NCI-H187 treated with DMSO at 0.1 percent for 48 hours (cell line): ENCODE measurements at places on chromosomes 7 and 10.

- DNase-seq, result no peak
Measured at GRCh38 chr7:128890306-128891109, 20.0 kb downstream of the KCP start.

GRCh38 chr10:64506963-64507362 lies 985.8 kb downstream of the REEP3 start:
- DNase-seq, result no peak

- DNase-seq, result no peak
Measured at GRCh38 chr10:104767745-104768144, 126.7 kb downstream of the SORCS3 start.

DNA sequence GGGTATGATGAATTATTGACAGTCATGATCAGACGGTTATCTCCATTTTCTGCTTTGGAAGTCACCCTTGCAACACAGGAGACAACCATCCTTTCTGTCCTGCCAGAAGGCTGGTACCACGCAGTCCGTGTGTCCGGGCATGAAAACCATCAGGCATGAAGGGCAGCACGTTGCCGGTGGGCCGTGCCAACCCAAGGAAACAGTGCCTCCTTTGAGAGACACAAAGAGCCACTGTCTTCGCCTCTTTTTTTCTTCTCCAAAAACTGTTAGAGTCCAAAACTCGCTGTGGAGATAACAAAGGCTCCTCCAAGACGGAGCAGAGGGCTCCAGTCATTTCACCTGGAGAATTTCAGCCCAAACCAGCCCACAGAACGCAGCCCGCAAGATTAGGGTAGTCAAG lies 60.4 kb upstream of the ARHGAP21 start:
- DNase-seq, result no peak

DNA sequence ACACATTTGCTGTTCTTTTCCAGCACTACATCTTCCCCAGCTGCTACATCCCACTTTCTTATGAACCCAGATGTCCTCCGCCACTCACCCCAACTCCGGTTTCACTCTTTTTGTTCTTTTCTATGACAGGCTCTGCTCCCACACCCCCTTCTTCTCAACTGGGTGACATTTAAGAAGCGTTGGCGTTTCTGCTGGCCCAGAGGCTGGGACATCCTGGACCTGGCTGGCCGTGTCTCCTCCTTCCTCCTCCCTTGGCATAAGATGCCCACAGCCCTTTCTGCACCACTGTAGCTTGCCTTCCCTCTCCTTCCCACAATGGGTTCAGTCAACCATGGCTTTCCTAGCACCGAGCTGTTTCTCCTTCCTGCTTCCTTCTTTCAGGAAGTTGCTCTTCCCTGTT lies 9.4 kb upstream of the CALML5 start:
- DNase-seq, result no peak

DNA sequence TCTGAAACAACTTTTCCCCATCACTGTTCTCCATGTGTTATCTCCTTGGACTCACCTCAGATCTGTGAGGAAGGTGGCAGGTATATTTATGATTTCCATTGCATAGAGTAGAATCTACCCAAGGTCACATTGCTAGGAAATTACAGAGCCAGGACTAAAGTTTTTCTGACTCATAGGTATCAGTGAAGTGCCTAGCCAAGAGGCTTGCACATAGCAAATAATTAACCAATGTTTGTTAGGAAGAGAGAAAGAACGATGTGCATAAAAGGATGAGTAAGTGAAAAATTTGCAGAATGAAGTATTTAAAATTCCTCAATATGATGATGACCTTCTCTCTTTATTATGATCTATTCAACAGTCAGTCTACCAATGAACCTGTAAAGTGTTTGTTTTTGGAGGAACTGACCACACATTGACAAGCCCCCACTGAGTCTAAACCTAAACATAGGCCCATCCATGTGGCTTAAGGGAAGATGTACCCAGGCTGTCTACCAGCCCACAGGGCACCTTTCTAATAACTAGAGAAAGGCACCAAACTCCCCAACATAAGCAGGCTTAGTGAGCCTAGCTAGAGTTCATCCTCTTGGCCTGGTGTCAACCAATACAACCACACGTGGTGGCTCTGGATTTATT lies 252.9 kb upstream of the ZMIZ1 start:
- no peak for DNase-seq

DNA sequence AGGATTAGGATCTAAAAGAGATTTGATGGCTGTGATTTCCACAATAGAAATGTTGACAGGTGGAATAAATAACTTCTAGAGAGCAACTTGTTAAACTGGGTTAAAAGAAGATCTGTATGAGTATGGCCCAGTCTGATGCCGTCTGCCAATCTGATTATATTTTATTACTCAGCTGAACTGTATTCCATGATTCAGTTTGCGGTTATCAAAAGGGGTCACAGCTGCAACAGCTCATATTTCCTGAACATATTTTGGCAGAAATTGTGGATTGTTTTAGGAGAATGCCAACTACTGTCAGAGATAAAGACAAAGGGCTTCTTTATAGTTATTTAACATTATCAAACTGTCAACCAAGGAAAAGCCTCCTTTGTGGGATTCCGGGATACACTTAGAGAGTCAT lies 244.8 kb upstream of the MINDY3 start:
- no peak for DNase-seq

DNA sequence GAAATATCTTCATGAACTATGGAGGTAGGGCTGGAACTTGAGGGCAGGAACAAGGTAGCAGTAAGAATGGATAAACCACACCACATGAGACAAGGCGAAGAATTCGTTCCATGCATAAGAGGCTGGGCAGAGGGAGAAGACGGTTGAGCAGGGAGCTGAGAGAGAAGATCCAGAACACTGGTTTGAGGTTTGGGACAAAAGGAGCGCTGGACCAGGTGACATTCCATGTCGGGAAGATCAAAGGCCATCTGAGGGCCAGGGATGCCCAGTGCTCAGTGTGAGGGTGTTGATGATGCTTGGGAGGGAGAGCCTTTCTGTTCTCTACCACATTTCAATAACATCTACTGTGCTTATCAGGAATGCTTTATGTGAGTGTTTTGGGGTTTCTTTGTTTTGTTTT lies 52.8 kb downstream of the WIPF3 start:
- no peak for DNase-seq

DNA sequence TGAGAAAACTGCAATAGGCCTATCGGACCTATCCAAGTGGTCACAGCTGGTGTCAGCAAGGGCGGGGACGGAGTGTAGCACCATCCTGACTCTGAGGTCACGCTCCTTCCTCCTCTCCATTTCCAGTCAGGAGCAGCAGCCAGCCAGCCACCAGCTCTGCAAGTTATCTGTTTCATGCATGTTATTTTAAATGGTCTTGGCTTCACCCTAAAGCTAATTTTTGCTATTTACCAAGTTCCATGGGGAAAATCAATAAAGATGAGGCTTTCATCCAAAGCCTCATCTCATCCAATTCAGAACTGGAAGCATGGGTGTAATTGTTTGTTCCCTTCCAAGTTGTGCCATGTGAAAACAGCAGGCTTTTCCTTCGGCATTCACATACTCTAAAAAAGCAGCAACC lies 49.3 kb downstream of the ICA1 start:
- DNase-seq, result no peak

DNA sequence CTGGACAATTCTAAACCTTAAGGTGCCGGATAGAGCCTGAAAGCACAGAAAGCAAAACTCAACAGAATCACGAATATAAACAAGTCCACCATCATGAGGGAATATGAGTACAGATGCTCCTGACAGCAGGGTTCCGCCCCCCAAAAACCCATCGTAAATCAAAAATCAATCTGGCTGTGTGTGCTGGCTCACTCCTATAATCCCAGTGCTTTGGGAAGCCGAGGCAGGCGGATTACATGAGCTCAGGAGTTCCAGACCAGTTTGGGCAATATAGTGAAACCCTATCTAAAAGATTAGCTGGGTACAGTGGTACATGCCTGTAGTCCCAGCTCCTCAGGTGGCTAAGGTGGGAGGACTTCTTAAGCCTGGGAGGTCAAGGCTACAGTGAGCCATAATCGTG lies 12.2 kb downstream of the BUD31 start:
- no peak for DNase-seq

GRCh38 chr7:154976844-154977243 lies 26.1 kb downstream of the PAXIP1 start:
- DNase-seq, result no peak

- no peak for DNase-seq
Measured at GRCh38 chr10:3978174-3978573, 193.2 kb upstream of the KLF6 start.

DNA sequence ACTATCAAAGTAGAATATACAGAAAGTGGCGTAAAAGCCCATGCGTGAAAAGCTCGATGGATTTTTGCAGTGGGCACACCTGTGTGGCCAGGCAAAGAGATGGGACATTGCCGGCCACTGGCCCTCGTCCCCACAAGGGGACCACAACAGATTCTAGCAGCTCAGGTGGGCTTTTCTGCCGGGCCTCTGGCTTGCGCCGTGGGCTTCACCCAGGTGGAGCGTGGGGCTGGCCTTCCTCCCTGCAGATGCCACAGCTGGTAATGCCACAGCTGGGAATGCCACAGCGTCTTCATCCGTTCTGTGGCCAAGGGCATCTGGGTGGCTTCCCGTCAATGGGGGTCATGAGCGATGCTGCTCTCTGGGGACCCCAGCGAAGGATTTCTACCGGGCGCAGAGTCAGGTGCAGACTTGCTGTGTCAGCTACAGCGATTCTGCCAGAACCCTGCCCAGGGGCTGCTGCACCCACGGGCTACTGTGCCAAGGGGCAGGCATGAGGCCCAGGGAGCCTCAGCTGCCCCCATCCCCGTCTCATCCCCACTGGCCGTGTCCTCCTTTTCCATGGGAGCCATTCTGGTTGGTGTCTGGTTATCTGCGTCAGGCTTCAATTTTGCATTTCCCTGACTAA lies 52.5 kb upstream of the NKX6-2 start:
- no peak for DNase-seq

GRCh38 chr10:10818082-10818481 lies 199.6 kb upstream of the CELF2 start:
- DNase-seq, result no peak

- DNase-seq, result no peak
Measured at GRCh38 chr7:77315182-77315591, 101.0 kb downstream of the GSAP start.

DNA sequence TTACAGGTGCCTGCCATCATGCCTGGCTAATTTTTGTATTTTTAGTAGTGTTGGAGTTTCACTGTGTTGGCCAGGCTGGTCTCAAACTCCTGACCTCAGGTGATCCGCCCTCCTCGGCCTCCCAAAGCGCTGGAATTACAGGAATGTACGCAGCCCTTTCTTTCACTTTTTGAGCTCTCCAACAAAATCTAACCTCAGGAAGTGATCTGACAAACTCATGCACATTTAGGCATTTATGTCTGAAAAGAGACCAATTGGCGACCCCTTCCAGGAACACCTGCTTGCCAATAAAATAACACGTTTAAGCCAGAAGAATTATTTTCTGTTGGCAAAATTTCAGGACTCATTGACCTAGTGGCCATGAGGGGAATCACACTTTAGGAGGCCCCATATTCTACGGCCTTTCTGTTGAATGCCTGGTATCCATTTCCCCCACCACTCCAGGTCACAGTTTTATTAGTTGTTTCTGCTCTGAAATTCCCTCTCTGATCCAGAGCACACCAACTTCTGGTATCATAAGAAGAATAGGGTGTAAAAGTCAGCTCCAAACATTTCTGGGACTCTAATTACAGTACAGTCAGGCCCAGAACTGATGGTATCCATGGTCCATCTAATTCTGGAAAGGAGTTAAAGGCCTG lies 65.8 kb upstream of the FRMD4A start:
- no peak for DNase-seq

DNA sequence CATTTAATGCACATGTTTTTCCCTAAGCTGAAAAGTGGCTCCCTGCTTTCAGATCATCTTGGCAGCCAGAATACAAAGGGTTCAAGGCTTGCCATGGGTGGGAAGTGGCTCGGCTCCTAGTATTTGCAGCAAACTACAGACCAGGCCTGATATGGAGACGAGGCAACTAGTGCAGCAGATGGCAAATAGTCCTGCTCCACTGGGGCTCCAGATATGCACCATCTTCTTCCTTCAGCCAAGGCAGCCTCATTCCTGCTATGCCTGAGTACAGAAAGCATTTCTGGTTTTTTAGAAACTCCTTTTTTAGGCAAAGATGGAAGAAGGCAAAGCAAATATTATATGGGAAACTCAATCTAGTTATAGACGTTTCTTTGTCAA lies 23.9 kb downstream of the LRRC4 start:
- no peak for DNase-seq

DNA sequence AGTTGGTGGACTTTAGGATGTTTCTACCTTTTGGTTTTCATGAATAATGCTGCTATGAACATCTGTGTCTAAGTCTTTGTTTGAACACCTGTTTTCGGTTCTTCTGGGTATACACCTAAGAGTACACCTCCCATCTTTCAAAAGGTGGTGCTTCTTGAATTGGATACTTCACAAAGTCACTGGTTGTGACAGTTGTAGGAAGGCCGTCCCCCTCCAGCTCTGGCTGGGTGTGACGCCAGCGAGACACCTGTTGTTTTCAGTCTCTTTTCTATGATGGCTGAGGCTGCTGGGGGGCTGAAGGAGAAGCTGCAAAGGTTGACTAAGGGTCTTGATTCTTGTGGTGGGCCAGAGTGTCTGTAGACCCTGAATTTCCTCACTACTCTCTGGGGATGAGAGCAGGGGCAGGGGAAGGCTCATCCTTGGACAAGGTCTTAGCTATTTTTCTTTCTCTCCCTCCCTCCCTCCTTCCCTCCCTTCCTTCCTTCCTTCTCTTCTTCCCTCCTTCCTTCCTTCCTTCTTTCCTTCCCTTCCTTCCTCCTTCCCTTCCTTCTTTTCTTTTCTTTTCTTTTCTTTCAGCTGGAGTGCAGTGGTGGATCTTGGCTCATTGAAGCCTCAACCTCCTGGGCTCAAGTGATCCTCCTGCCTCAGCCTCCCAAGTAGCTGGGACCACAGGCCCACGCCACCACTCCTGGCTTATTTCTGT lies 5.6 kb downstream of the NEURL1 start:
- peak; percentile 57 for DNase-seq

GRCh38 chr10:5461203-5461588 lies 38.2 kb downstream of the CALML5 start:
- no peak for DNase-seq

- no peak for DNase-seq
Measured at GRCh38 chr10:30199376-30200016, 140.1 kb upstream of the JCAD start.

DNA sequence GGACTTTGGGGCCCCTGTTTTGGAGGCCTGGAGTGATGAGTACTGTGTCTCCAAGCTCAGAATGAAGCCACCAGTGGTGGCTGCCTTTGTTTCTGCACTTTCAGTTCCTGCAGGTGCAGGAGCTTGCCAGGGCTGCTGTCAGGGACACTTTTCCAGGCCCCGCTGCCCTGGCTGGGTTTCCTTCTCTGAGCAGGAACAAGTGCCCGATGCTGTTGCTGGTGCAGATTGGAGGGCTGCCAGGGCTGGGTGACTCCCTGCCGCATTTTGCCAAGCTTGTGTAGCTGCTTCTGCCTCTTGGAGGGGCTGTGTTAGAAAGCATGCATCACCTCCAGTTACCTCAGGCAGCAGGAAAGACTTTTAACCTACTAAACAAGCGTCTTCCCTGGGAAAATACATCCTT lies 211.1 kb downstream of the MGMT start:
- DNase-seq, result no peak

GRCh38 chr7:46999866-47000265 lies 582.0 kb downstream of the TNS3 start:
- DNase-seq, result no peak

GRCh38 chr7:157751951-157752673 lies 415.3 kb downstream of the DNAJB6 start:
- no peak for DNase-seq

GRCh38 chr7:130899638-130900401 lies 165.8 kb upstream of the KLF14 start:
- no peak for DNase-seq

- DNase-seq, result no peak
Measured at GRCh38 chr7:112995059-112995824, 91.4 kb downstream of the GPR85 start.

- DNase-seq, result no peak
Measured at GRCh38 chr7:116571037-116571436, 46.2 kb downstream of the CAV1 start.
